ENCODE measurements at places on chromosomes 3 and 15.

- DNase-seq = no peak
Observed at GRCh38 chr3:194381460-194381875, 11.9 kb upstream of the LRRC15 start.

DNA sequence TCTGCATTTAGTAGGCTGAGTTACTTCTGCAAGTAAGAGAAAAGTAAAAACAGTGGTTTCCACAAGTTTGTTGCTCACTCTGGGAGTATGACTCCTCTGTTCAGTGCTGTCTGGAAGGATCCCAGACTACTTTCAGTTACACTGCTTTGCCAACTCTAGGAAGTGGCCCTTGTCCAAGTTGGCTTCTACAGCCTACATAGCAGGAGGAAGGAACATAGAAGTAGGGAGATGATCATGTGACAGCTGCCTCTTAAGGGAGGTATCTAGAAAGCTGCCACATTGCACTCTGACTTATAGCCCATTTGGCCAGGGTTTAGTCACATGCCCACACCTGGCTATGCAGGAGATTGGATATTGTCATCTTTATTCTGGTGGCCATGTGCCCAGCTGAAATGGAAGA lies 298.1 kb downstream of the NSUN3 start:
- DNase-seq = no peak

DNA sequence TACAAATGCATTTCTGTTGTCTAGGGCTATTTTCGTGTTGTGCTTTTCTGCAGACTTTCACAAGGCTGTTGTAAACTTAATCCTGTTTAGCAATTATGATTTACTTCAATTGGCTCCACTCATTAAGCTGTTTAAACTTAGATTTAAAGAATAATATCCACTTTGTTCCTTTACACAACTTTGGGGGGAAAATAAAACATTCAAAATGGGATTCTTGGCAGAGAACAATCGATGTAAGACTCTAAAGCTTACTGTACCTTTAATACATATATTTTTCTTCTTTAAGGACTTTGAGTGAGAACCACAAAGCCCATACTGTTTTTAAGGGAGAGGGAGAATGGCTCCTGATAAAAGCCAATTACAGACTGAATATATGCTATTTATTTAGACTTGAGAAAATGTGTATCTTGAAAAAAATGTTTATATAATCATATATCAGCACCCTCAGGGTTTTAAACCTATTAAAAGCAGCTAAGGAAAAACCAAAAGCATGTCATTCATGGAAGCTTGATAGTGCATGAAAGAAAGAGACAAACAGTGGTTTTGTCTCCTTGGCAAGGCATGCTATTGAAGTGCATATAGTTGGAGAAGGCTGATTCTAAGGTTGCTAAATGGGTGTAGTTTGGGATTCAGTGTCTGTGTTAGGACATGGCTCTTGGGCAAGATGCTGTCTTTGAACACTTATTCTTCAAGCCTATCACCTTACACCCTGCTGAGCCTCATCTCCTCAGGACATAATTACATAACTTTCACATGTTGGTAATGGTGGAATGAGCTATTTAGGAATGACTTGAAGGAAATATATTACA lies 293.4 kb upstream of the TBC1D5 start:
- DNase-seq = no peak

DNA sequence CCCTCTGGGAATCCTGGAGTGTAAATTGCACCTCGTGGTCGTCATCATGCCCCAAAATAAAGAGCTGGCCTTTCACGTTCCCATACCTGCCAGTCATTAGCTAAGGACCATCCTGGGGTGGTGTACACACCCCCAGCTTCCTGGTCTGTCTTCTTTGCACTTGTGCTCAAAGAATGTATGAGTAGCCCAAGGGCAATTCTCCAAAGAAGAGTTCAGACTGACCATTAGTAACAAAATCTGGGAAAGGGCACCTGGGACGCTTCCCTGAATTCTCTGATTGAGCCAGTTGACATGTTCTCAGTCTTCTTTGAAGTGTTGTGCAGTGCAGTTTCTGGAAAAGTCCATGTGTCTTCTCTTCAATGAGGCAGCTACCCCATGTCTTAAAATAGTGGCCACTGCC lies 34.8 kb downstream of the FAM3D start:
- DNase-seq = no peak

- no peak for DNase-seq
Observed at GRCh38 chr3:185365291-185366073, 2.5 kb downstream of the MAP3K13 start.

DNA sequence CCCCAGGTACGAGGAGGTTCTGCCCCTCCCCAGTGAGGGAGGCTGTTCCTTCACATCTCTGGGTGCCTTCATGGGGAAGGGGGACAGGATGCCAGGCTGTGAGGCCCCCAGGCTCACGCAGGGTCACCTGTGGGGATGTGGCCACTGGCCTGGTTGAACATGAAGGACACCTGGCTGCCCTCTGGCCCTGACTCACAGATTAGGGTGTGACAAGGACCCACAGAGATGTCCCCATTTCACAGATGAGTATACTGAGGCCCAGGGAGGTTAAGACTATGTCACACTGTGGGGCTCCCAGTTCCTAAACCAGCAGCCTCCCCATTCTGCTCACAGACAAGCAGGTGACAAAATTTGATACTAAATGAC lies 42.4 kb downstream of the PCSK6 start:
- no peak for DNase-seq

DNA sequence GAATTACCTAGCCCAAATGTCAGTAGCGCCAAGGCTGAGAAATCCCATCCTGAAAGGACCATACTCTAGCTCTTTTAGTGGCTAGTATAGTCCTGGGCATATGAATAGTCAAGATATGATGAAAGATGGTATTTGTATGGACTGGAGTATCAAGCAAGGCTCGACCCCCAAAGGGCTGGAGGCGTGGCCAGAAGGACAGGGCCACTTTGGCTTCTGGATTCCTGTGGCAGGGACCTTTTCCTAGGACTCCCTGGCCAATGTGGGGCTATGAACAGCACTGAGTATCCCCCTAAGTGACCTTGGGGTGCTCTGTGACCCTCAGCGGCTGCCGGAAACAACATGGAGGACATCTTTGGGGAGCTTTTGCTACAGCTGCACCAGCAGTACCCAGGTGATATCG lies 6.0 kb downstream of the MPI start:
- no peak for DNase-seq

- DNase-seq = no peak
Observed at GRCh38 chr15:101198800-101199199, 53.0 kb downstream of the CHSY1 start.

- DNase-seq = no peak
Observed at GRCh38 chr15:95687061-95687460, 643.4 kb upstream of the NR2F2 start.

DNA sequence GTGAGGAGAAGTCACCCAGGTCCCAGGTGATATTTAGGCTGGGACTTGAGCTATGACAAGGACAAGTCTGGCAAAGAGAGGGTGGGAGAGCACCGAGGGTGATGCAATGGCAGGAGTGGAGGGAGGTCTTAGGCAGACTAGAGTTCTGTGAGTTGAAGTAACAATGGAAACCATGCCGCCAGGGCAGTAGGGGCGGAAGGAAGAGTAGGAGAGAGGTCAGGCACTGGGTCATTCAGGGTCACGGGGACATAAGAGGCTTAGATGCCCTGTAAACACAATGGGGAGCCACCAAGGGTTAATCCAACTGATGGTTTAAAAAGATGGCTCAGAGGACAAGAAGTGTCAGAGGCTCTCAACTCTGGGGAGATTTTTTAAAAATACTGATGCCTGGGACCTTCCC lies 199.7 kb upstream of the LRTM1 start:
- no peak for DNase-seq

DNA sequence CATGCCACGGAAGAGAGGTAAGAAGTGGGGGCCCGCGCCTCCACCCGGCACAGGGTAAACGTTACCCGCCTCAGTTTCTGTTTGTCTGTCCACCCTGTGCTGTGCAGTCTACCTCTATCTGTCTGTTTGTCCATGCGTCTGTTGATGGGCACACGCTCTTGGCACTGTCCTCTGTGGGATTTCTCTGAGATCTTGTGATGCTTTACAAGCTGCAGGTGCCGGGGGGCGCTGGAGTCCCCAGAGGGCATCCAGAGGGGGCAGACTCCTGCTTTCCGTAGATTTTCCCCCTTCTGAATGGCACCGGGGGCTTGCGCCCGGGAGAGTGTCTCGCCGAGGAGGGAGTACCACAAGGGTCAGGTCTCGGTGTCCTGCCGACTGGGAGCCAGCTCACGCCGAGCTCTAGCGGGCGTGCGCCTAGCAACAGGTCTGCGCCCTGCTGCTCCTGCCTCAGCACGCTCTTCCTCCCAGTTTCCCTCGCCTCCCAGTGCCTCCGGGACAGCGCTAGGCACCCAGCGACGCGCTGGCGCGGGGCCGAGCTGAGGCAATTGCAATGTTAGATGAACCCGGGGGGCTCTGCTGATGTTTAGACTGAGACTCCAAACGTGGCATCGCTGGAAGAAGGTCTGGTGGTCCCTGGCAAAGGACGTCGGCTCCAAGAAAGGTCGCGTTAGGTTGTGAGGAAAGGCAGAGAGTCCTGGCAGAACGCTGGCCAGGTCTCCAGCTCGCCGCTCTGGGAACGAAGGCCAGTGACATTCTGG lies 667 bp downstream of the CEMIP start:
- no peak for DNase-seq

GRCh38 chr15:70114221-70114620 lies 16.5 kb upstream of the TLE3 start:
- DNase-seq = no peak

- DNase-seq = no peak
Observed at GRCh38 chr3:12265508-12265907, 23.4 kb upstream of the PPARG start.

- DNase-seq = no peak
Observed at GRCh38 chr3:152419748-152420147, 151.0 kb downstream of the MBNL1 start.
